ENCODE measurements at places on chromosomes 3 and 15.
A peak's percentile ranks its signal among the peaks of the same experiment; 100 is the strongest.

- DNase-seq = no peak
Observed at GRCh38 chr3:185677146-185677829, 91.2 kb downstream of the SENP2 start.

- no peak for DNase-seq
Observed at GRCh38 chr3:87270908-87271700, 5.3 kb downstream of the POU1F1 start.

DNA sequence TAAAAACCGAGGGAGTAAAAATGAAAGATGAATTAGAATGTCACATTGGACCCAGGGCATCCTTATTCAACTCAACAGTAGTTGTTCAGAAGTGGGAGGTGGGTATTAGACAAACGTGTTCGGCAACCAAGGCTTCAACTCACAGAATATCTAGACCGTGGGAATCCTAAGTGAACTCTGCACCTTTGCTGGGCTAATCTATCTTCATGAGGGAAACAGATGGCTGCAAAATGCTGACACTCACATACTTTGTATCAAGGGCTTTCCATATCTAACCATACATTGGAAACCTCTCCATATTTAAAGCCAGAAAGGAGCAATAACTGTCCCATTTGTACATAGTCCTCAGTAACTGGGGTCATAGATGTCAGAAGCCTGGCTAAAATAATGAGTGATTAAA is 20.9 kb downstream of the PLSCR1 start:
- DNase-seq = no peak

DNA sequence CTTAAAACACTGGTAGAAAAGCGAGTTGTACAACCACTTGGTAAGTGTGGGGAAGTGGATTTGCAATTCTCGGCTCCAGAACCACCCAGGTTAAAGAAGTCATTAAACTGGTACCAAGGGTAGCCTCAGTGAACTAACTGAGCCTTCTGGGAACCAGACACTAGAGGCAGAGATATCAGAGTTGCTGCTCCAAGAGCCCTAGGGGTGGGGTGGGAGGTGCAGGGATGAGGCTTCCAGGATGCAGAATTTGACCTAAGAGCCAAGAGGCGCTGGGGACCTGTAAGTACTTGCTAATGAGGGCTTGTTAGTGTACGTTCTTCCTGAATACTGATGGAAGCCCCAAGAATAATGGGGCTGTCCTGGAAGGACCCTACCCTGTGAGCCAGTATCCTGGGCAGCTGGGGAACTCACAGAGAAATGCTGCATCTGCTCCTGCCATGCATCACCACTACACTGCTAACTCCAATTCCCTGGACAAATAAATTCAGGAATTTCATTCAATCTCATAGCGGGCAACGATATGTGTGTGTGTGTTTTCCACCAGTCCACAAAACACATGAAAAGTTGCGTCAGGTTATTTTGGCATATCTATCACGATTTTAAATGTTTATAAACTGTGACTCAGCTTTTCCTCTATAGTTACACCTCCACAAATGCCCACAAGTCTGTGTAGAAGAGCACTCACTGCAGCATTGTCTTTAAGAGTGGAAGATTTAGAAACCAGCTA is 23.8 kb downstream of the STIMATE start:
- no peak for DNase-seq

- DNase-seq = no peak
Observed at GRCh38 chr15:33234020-33234461, 39.5 kb upstream of the FMN1 start.

GRCh38 chr15:73802431-73803041 is 49.4 kb upstream of the INSYN1 start:
- DNase-seq = no peak

DNA sequence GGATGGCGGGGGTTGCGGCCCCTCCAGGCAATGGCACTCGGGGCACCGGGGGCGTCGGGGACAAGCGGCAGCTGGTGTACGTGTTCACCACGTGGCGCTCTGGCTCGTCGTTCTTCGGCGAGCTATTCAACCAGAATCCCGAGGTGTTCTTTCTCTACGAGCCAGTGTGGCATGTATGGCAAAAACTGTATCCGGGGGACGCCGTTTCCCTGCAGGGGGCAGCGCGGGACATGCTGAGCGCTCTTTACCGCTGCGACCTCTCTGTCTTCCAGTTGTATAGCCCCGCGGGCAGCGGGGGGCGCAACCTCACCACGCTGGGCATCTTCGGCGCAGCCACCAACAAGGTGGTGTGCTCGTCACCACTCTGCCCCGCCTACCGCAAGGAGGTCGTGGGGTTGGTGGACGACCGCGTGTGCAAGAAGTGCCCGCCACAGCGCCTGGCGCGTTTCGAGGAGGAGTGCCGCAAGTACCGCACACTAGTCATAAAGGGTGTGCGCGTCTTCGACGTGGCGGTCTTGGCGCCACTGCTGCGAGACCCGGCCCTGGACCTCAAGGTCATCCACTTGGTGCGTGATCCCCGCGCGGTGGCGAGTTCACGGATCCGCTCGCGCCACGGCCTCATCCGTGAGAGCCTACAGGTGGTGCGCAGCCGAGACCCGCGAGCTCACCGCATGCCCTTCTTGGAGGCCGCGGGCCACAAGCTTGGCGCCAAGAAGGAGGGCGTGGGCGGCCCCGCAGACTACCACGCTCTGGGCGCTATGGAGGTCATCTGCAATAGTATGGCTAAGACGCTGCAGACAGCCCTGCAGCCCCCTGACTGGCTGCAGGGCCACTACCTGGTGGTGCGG is 1.9 kb downstream of the CHST2 start:
- peak; percentile 62 for DNase-seq

- DNase-seq = peak; percentile 17
Observed at GRCh38 chr3:66276705-66277274, 56.0 kb downstream of the SLC25A26 start.

- no peak for DNase-seq
Observed at GRCh38 chr3:183233966-183234365, 19.1 kb upstream of the B3GNT5 start.

DNA sequence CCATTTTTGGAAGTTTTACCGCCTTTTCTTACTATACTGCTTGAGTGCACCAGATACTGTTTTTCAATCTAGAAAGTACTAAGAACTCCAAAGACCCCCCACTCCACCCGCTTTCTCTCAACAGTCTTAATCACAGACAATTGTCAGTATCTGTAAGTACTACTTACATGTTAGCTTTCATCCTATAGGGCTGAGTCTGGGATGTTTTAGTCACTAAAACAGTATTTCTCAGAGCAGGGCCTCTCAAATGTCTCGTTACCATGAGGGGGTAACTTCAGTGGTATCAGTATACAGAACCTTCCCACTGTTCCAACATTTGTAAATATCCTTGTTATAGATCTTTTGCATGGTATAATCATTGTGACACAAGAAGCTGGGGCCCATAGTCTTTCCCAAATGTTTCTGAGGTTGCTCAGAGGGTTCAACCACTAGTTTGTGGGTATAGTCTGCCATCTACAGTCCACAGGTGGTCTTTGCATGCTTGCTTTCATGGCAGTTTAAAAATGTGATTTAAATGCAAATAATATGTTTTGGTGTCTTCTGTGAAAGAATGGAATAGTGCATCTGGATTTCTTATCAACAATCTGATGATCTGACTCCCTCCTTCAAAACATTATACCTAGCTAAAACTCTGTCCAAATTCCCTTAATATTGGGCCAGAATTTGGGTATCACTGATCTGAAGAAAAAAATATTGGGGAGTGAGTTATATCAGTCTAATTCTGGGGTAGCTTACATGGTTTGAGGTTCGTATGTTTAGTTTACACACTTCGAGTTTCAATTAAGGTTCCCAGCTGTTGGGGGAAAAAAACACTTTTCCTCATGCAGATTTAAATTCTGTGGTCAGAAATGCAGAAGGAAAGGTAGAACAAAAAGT is 18.0 kb upstream of the DNAJC13 start:
- no peak for DNase-seq
